Airway epithelial cell (primary cell): ENCODE measurements at places on chromosomes 4 and X. TPM values are rescaled to one million over a fixed set of nuclear protein-coding genes. Genes with fewer than 3 reads are reported as not detected.

GPR119 gene
- not detected in 2 replicates for total RNA-seq

ODAM gene
- total RNA-seq: not detected in 2 replicates

SRPX2 gene
- 30.5 and 31.4 TPM in 2 replicates for total RNA-seq

GABRE gene
- 11.8 and 20.2 TPM in 2 replicates for total RNA-seq

CPE gene
- 17.7 and 19.9 TPM in 2 replicates for total RNA-seq

MSANTD1 gene
- 0.14 and 0.46 TPM in 2 replicates for total RNA-seq

VEGFC gene
- total RNA-seq: 19.2 and 26.8 TPM in 2 replicates

KCTD8 gene
- not detected in 2 replicates for total RNA-seq
